ENCODE measurements at places on chromosomes 3 and 15.

GRCh38 chr3:39812537-39812936 is 3.1 kb downstream of the MYRIP start:
- no peak for DNase-seq

DNA sequence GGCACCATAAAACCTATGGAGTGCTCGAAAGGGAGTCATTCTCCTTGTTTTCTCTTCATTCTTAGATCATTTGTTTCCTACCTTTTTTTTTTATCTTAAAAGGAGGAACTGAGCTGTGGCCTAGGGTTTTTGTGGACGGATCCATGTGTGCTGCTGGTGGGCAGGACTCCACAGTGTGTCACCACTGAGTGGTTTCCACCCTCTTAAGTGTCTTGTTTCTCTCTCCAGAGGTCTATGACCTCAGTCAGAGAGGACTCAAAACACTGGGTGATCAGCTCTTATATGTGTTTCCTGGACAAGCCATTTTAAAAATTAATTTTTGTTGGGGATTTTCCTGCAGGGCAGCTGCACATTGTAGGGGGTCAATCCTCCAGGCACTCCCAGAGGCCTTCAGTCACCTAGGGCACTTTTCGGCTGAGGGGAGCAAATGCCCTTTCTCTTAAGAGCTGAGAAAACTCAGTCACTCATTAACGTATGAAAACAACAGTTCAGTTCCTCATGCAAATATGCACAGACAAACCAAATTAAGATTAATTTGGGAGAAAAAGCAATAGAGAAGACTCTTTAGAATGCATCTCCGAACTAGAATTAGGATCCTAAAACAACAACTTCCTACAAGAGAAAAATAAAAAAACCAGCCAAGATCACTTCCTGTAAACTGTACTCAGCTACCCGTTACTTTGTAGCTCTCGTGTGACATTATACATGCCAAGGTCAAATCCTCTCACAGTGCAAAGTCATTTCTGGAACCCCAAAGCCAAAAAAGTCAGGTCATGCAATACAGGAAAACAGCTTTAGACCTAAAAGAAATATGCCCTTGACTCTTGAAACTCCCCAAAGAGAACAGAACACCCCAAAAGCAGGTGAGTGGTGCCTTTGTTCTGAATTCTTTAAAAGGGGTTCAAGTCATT is 27.6 kb upstream of the FAM3D start:
- no peak for DNase-seq

GRCh38 chr3:14145670-14146380 is 21.0 kb downstream of the TMEM43 start:
- no peak for DNase-seq

DNA sequence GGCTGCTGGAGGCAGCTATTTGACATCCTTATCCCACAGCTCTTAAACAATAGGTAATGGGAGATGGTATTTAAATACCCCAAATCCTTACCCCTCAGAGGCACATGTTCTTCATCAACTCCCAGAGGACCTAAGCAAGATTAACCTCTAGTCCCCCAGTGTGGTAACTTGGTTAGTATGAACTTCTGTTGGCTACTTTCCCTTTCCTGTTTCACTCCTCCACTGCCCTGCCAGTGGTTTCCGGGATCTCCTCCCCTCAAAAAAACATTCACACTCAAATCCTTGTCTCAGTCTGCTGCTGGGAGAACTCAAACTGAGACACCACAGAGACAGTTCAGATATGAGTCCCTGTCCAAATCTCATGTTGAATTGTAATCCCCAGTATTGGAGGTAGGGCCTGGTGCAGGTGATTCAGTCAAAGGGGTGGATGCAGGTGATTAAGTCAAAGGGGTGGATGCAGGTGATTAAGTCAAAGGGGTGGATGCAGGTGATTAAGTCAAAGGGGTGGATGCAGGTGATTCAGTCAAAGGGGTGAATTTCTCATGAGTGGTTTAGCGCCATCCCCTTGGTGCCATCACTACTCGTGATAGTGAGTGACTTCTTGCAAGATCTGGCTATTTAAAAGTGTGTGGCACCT is 335.0 kb upstream of the CTNNB1 start:
- no peak for DNase-seq

GRCh38 chr3:149527531-149528339 is 53.2 kb downstream of the TM4SF4 start:
- no peak for DNase-seq

DNA sequence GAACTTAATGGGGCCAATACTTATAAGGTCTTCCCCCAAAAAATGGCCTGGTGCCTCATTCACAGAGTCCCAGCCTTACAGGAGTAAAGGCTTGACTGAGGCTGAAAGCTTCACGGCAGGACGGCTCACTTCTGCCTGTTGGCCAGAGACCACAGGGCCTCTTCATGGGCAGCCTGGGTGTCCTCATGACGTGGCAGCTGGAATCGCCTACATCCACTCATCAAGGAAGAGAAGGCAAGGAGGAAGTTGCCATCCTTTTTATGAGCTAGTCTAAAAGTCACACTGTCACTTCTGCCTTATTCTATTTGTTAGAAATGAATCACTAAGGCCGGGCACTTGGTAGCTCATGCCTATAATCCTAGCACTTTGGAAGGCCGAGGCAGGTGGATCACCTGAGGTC is 89.3 kb upstream of the DGKG start:
- DNase-seq: no peak

DNA sequence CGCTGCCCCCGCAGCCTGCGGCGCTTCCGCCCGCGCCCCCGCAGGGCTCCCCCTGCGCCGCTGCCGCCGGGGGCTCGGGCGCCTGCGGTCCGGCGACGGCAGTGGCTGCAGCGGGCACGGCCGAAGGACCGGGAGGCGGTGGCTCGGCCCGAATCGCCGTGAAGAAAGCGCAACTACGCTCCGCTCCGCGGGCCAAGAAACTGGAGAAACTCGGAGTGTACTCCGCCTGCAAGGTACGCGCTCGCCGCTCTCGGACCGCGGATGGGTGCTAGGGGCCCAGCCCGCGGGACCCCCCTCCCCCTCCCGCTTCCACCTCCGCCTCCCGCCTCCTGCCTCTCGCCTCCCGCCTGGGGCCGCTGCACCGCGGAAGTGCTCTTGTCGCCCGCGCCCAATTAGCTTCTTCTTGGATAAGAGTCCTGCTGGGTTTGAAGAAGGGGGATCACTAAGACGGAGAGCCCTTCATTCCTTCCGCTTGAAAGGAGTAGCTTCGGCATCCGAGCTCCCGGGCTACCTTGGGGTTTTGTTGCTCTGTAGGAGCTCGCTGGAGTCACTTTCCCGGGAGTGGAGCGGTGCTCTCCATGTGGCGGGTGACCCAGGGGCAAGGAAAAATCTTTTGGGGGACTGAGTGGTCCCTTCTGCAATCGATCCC is 426 bp downstream of the KAT2B start:
- DNase-seq: peak; percentile 23

GRCh38 chr3:38985581-38985980 is 66.2 kb downstream of the SCN11A start:
- no peak for DNase-seq

DNA sequence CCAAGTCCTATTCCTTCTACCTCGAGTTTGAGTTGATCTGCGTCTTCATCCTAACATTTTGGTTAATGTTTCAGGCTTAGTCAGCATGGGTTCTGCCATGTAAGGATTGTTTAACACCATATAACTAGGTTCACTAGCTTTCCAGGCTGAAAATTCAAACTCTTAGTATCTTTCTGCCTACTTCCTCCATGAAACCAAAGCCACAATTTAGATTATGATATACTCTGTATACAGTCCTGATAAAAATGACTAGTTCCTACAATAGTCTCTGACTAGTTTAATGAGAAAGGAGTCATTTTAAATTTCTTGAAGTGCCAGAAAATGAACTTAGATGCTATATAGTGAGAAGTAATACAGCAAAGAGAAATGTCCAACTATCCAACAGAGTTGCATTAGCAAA is 6.6 kb upstream of the BTLA start:
- DNase-seq: no peak

DNA sequence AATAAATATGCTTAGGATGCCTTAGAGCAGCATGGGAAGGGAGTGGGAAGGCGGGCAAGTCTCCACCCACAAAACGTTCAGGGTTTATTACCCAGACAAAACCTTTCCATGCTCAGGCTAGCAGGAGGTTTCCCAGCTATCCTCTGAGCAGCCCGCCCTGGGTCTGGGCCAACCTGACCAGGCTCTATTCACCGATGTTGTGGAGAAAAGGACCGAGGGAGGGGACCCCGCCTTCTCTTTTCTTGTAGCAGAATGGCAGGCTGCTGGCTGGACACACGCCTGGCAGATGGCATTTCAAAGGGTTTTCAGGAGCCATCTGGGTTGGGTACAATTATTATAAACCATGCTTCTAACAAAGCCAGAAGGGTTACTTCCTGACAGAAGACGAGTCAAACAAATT is 540.9 kb downstream of the MAGI1 start:
- no peak for DNase-seq

DNA sequence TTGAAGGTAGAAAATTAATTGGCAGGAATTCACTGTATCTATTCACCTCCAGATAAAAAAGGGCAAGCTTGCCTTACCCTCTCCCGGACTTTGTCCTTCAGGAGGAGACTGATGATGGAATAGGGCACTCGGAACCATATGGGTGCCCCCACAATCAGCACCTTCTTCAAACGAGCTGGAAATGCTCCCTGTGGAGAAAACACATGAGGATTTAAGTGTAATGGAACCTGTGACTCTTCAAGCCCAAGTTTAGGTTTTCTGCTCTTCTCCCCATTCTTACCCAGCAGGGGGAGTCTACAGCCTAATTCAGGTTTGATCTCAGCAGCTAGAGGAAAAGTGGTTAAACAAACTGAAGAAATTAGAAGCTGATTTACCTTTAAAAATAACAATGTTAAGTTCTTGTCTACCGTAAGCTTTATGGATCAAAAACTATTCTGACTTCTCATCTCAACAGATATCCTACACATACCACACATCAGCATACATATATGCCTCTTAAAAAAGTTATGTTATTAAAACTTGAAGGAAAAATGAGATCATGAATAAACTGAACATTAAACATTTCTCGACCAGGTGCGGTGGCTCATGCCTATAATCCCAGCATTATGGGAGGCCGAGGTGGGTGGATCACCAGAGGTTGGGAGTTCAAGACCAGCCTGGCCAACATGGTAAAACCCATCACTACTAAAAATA is 57.5 kb upstream of the SIN3A start:
- DNase-seq: no peak

DNA sequence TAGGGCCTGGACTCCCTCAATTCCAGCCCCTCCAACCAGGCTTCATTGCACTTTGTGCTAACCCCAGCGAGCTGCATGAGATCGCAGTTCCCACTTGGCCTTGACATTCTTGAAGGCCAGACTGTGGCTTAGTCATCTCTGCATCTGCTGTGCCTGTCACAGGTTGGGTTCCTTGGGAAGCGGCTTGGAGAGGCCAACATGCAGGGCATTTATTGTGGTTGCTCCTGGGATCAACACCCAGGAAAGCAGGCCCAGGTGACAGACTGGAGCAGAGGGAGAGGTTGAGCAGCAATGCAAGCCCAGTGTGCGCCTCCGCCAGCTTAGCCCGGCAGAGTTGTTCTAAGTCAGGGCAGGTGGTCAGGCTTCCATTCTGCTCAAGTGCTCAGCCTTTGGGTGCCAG is 10.5 kb downstream of the ABCF3 start:
- DNase-seq: no peak

DNA sequence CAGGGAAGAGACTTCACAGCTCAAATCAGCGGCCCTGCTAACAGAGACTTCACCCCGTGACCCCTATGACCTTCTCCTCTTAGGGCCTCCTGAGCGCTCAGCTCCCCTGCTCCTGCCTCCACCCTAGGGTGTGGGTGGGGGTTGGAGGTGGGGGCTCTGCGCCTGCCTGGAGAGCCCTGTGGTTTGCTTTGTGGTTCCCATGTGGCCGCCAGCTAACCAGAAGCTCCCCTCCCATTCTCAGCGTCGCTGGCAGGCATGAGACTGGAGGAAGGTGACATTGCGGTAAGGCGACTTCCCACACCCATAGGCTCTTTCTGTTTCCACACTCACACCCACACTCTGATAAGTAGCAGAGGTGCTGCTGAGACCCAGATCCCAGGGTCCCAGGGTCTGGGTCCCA is 27.6 kb downstream of the XYLB start:
- no peak for DNase-seq

DNA sequence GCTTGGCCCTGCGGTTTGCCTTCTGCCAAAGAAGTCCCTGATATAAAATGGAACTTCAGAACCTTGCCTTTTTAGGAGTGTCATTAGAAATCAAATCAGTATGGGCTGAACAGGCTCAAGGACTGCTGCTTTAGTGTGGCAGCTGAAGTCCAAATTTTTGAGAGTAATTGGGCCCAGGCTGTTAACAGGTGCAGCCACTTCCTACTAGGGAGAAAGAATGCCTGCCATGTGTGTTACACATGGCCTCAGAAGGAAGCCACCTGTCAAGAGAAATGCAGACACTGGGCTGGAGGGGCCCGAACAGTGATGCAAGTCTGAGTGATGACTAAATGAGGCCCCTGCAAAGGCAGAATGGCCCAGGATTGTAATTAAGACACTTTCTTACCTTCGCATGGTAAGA is 786.7 kb upstream of the CFAP20DC start:
- DNase-seq: no peak

GRCh38 chr3:188031121-188031520 is 122.8 kb upstream of the LPP start:
- no peak for DNase-seq

DNA sequence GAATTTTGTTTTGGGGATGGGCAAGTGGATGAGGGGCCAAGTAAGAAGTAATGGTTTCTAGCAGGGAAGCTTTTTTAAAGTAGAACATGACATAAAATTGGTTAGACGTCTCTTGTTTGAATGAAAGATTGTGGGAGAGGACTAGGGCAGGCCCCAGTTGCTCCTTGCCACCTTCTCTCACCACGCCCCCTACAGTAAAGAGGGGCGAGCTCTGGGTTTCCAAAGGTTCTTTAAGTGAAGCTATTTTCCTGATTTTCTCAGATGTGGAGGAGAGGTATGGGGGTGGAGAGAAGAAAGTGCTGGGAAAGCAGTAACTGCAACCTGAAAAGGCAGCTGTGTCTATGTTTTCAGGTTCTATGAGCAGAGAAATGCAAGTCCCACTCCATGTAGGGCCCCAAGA is 32.6 kb upstream of the SKIL start:
- DNase-seq: no peak

- DNase-seq: no peak
These were observed 23.1 kb downstream of the ISG20 start for GRCh38 chr15:88661761-88662556.

DNA sequence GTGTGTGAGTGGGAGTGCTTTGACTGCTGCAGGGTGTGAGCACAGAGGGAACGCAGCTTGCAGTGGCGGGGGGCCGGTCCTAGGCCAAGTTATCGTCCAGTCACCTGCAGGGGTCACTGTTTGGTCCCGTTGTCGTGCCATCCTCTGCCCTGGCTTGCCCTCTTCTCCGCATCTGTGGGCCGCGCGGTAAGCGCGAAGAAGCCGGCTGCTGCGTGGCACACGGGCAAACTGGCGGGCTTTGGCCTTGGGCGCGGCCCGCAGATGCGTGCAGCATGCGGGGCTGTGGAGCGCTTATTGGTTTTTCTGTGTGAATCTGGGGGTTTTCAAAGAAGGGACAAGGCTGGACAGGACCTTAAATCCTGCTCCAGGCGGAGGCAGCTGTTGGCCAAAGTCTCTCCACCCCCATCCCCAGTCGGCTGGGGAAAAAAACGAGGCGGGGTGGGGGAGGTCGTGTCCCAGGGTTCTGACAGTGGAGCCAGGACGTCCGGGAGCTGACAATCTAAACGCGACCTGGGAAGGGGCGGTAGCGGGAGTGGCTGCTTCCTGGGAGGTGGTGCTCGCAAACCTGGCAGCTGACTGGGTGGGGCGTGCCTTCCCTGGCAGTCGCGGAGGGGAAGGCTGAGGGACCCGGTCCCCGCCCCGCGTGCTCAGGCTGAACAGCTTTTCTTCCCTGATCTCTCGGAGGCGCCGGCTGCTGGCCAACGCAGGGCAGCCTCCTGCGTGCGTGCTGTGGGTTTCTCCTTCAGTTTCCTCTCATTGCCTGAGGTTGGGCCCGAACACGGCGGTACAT is 39.7 kb upstream of the VEPH1 start:
- DNase-seq: no peak
